ENCODE measurements at places on chromosomes 3 and 15. TPM values are rescaled to one million over a fixed set of nuclear protein-coding genes. Genes with fewer than 3 reads are reported as not detected.

CCR1 gene
- total RNA-seq: not detected

LINGO1 gene
- 0.33 TPM for total RNA-seq

DUOX2 gene
- total RNA-seq: not detected

FETUB gene
- not detected for total RNA-seq

SERPINI2 gene
- not detected for total RNA-seq

Data from smooth muscle cell of the pulmonary artery (primary cell).